ENCODE measurements at places on chromosomes 6 and 20.

DNA sequence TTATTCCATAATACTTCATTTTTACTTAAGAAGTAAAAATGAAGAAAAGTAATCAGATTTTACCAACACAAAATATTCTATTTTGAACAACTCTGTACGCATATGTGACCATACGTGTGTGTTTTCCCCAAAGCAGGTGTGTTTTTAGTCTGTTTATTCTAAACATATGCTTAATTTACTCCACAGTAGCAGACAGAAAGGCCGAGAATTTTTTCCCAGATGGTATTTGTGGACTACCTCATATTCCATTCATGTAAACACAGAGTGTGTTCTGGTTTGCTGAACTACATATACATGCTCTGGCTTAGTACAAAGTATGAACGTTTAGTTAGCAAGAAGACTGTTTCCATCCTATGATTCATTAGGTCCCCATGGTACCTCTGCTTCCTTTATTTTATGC is 233.3 kb upstream of the RUNX2 start:
- no peak for DNase-seq

DNA sequence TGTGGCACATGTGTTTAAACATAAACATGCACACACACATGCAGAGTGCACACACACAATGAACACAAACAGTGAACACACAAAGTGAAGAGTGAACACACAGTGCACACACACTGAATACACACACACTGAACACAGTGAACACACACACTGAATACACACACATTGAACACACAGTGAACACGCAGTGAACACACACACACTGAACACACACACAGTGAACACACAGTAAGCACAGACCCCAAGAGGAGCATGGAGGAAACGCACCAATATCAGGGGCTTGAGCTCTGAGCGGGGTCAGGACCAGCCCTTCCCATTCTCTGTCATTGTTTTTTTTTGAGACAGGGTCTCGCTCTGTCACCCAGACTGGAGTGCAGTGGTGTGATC is 17.1 kb upstream of the HELZ2 start:
- no peak for DNase-seq

DNA sequence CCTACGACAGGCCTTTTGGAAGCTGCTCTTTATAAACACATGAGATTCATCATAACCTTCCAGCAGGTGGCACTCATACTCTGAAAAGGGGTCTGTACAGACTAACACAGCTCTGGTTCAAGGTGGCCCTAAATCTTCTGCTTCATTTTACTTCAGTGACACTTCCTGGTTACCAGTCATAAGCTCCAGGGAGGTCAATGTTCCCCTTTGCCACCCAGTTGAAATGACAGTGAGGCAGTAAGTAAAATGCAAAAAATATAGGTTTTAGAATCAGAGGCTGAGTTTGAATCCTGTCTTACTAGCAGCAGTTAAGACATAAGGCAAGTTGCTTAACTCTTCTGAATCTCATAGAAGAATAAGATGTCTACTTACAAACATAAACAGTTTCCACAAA is 132.8 kb downstream of the CDK19 start:
- peak; percentile 69 for DNase-seq

- no peak for DNase-seq
Observed at GRCh38 chr6:125738276-125738675, 11.2 kb upstream of the HEY2 start.

DNA sequence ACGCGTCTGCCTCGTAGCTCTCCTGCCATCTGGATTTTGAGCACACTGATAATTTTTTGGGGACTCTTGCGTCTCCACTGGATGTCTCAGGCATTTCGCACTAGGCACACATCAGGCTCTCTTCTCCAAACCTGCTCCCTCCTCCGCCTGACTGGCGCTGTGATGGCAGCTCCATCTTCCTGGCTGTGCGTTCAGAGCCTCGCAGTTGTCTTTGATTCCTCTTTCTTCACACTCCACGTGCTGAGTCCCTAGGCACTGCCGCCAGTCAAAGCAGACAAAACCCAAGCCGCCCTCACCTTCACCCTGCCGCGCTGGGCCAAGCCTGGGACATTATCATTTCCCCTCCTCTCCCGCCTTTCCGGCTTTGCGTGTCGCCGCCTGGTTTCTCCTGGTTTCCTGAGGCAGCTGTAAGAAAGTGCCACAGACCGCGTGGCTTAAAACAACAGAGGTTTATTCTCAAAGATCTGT is 778 bp downstream of the PSMG4 start:
- peak; percentile 17 for DNase-seq

DNA sequence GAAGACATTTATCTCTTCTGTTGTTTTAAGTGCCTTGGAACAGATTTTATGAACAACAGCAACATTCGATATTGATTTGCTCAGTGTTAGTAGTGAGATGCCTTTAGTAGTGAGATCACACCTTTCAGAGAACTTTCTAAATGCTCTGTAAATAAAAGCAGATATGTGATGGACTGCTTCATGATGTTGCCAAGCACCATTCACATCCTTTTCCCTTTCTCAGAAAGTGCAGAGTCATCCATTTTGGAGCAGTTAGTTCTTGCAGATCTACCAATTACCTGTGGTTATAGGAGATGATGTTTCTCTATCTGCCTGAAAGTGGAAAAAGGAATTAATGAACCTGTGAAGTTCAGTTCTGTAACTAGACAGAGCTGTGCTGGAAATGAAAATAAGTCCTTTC is 27.0 kb downstream of the CBFA2T2 start:
- DNase-seq = no peak

GRCh38 chr6:57069228-57069627 is 20.8 kb upstream of the ZNF451 start:
- no peak for DNase-seq

- DNase-seq = no peak
Observed at GRCh38 chr6:18101873-18102272, 20.6 kb downstream of the NHLRC1 start.

GRCh38 chr20:32439132-32439829 is 81.2 kb downstream of the ASXL1 start:
- no peak for DNase-seq

DNA sequence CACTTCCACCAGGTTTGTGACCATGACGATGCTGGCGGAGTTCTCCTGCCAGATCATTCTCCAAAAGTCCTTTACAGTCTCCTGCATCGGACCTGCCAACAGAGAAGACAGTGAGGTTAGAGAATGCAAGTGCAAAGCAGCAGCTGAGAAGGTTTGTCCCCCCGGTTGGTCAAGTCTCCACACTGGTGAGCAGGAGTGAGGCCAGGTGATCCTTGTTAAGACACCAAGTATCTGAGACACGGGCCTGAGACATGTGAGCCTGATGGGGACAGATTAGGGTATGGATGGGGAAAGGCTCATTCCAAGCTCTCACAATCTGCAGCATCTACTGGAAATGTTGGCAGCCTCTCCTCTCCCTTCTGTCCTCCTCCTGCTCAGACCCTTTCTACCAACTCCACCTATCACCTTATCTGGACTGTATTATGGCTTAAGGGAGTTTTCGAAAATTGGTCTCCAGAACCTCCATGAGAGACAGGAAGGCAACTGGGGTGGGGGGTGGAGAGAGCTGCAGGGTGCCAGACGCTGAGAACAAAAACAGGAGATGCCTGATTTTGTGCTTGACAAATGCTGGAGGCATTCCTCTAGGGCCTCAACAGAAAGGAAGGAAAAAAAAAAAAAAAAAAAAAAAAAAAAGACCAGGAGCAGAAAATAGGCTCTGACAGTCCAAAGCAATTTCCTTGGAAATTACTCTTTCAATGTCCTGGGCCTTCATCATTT is 500.4 kb upstream of the CHD6 start:
- DNase-seq = no peak

DNA sequence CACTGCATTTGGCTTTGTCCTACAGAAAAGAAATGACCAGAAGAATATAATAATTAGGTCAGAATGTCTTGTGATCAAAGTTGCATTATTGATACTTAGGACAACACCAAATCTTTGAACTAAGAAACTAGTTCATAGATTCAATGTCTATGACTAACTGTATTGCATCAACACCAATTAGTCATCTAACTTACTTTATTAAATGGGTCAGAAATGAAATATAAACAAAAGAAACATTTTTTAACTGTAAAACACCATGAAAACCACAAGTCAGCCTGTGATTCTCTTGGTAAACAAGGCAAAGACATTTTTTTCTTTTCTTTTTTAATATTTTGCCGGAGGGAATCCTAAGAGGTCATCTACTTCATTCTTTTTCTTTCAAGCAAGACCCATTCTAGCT is 114.1 kb upstream of the HDDC2 start:
- no peak for DNase-seq

Data from activated gamma-delta T cell treated with Interleukin-2 at 50 U/mL for 16 hours (primary cell).